Natural killer cell treated with Interleukin-12 subunit alpha and Interleukin-12 subunit beta and Interleukin-15 and Interleukin-18, amount 100 ng/mL, for 72 hours (primary cell): ENCODE measurements at places on chromosomes 16 and 17. TPM values are rescaled to one million over a fixed set of nuclear protein-coding genes. Genes with fewer than 3 reads are reported as not detected.
A peak's percentile ranks its signal among the peaks of the same experiment; 100 is the strongest.

GRCh38 chr17:29061036-29061435, 18.1 kb downstream of the PIPOX start:
- no peak for DNase-seq

- DNase-seq = no peak
Measured at GRCh38 chr17:43134774-43135453, 9.8 kb upstream of the BRCA1 start.

DNA sequence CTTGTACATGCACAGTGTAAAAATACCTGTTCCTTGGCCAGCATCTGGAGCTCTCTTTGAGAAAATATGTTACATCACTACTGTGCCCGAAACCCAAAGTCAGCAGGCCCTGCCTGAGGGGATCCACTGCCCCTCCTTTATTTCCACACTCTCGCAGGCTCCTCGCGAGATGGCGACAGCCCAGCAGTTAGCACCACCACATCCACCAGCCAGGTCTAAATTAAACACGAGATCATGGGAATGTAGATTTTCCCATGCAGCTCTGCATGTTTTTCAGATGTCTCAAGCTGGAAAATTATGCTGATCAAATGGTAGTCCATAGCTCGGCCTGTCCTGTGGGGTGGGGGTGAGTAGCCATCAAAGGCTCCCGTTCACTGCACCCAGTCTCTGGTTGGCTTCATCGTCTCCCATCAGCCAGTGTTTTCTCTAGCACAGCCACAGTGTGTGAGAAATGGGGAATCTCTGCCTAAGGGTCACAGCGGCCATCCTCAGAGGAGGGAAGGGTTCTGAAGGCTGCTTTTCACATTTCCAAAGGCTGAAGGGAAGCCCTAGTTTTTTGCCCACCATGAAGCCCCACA, 34.7 kb downstream of the EPN2 start:
- no peak for DNase-seq

DNA sequence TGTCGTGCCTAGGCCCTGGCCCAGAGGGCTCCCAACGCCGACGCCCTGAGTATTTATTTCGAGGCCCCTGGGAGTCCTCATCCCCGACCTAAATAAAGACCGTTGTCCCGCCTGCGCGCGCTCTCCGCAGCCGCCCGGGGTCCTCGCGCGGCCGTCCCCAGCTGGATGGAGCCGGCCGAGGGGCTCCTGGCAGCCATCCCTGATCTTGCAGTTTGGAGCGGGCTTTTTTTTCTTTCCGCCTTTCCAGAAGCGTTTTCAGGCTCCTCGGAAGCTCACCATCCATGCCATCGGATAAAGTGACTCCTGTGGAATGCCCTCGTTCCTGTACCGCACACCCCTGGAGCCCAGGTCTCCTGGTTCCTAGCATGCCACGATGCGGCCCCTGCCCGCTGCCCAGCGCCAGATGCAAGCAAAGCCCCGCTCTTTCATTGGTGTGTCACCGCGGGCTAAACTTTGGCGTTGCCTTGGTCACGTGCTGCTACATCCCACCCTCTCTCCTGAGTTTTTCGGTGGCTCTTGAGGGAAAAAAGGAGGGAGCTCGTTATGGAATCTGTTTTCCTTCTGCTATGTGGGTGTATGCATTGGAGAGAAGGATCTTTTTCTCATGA, 716 bp downstream of the TMEM94 start:
- no peak for DNase-seq

- DNase-seq = no peak
Measured at GRCh38 chr17:42212382-42212781, 18.1 kb upstream of the GHDC start.

DNA sequence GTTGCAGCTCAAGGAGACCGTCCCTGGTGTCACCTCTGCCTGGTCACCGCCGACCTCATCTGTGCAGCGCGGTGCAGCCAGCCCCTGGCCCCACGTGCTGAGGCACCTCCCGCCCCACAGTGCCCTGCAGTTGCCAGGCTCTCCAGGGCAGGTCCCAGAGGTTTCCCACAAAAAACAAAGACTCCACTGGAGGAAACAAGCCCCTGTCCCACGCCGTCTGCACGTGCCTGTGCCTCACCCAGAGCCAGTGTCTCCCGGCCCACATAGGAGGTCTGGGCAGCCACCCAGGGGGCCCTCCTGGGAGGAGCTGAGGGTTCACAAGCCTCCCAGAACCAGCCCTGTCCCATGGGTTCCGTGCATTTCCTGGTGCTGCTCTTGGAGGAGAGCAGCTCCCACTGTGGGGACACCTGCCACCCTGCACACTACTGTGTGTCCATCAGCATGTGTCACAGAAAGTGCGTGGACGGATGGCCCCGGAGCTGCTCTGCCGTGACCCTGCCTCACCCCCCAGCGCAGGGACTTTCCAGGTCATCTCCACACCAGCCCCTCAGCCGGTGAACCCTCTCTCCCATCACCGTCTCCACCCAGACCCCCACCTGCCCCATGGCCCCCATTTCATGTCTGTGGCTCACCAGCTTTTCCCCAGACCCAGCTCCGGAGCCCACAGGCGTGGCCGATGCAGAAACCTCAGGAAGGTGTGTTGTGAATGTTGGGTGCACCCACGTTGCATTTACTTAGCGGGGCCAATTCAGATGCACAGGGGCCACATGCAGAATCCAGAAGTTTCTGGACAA, 17.0 kb upstream of the CDH15 start:
- DNase-seq = no peak

DNA sequence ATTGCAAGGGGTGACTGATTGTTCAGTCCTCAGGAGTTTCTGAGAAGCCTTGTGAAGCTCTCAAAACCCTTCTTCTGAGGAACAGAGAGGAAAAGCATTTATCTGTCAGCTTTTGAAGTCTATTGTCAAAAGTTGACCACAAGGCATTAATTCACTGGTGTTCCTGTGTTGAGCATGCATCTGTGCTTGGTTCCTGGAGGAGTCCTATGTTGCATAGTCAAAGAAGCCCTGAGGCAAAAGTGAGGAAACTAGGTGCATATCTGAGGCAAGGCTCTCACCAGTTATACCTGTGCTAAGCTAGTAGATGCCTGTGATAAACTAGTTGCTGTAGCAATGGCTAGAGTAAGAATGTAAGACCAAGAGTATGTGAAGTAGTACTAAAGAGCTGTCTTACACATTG, 1.8 kb upstream of the HEATR6 start:
- no peak for DNase-seq

DNA sequence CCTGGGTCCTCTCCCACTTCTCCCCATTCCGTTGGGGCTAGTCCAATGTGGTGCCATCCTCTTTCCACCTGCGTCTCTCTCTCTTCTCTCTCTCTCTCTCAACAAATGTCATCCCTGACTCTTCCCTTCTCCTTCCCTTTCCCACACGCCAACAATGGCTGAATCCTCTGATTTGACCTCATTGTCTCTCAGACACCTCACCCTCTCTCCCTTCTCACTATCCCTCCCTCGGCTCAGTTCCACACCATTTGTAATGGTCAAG, 628 bp upstream of the ZNF18 start:
- DNase-seq = no peak

GRCh38 chr17:78998311-78999055, 11.1 kb downstream of the CANT1 start:
- peak; percentile 59 for DNase-seq

DNA sequence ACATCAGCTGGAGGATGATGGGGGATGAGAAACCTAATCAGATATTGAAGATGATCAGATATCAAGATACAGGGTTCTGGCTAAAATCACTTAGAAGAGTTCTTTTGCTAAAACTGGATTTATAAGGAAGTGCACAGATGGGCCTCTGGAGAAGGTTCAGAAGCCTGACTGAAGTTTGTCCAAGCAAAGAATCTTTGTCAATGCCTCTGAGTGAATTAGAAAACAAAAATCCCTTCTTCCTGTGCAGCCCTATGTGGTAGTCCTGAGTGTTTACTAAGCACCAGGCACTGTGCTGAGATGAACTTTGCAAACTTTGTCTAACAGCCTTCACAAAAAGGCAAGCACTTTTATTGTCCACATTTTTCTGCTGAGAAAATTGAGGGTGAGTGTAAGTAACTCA, 11.4 kb upstream of the CENPV start:
- no peak for DNase-seq

The KRTAP4-9 gene
- not detected for total RNA-seq

The DRC3 gene
- 0.47 TPM for total RNA-seq
